ENCODE measurements at places on chromosomes 6 and 20.
A peak's percentile ranks its signal among the peaks of the same experiment; 100 is the strongest.

DNA sequence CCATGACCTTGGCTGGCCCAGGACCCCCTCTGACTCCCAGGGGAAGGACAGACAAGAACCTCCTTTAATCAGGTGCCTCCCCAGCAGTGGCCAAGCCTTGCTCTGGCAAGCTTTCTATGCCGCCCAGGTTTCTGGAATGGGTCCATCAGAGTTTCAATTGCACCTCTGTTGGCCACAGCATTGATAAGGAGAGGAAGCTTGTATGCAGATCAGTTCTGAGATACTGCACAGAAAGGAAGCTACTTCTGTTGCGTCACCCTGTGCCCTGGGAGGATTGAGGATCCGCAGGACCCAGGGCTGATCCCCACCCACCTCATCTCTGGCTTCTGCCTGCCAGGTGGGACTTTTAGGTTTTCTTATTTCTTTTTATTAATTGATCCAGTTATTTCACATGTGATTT, 167.2 kb downstream of the TFAP2C start:
- ATAC-seq, result no peak

- ATAC-seq, result peak; percentile 37
Measured at GRCh38 chr20:32062776-32063170, 10.7 kb downstream of the HCK start.

GRCh38 chr6:12476484-12476883, 186.3 kb downstream of the EDN1 start:
- ATAC-seq, result no peak

- ATAC-seq, result no peak
Measured at GRCh38 chr6:125808060-125808459, 17.3 kb downstream of the NCOA7 start.

DNA sequence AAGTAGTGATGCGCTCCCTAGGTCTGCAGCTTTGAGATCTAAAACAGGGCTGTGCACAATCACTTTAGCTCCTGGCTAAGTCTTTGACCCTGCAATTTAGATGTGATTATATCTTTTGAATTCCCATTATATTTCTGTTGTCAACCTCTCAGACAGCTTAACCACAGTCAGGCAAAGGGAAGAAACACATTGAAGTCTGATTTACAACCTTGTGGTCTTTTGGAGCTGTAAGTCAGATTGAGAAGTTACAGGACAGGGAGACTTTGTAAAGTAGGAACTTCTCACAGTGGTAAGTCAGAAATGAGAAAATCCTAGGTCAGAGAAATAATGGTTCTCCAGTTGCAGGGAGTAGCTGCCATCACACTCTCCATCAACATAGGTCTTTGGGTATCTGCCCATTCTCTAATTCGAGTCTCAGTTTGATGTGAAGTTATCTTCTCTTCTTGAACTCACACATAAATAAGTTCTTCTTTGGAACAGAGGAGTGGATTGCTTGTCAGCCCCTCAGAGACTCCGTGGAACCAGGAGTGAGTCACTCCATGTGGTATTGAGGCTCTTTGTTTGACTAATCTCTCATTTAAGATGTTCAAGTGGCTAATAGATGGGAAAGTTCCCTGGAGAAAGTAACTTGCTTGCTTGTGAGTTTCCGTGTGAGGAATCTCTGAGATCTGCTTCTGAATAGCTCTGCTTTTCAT, 35.0 kb upstream of the SGK1 start:
- ATAC-seq, result no peak

- no peak for ATAC-seq
Measured at GRCh38 chr6:131456565-131456964, 116.5 kb upstream of the ARG1 start.

DNA sequence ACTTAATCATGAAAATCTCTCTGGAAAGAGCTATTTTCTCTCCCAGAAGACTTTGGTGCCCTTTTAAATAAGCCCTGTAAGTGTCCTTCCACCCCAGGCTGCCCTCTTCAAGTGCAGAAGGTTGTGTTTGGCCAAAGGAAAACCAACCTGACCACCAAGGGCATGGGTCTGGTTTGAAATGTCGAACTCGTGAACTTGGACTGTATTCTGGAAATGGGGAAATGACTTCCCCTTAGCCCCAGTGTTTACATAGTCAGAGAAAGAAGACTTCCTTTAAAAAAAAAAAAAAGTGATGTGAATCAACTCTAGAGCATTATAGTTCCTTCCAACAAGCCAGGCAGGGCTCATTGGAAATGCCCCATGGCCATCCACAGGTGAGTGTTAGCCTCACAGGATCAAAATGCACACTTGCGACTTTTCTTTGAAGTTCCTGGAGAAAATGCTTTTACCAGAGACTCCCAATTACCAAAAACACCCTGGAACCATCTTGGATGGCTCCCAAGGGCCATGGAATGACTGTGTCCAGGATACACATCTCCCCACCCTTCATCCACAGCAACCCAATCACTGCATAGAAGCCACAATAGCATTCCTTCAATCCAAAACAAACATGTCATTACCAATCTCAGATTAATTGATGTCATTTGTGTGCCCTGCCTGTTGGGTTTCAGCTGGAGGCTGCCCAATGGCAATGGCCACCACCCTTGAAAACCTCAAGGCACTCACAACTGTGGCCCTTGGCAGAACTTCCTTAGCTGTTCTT, 133.8 kb downstream of the CLIC5 start:
- ATAC-seq, result no peak

- no peak for ATAC-seq
Measured at GRCh38 chr6:875012-875411, 182.1 kb upstream of the EXOC2 start.

DNA sequence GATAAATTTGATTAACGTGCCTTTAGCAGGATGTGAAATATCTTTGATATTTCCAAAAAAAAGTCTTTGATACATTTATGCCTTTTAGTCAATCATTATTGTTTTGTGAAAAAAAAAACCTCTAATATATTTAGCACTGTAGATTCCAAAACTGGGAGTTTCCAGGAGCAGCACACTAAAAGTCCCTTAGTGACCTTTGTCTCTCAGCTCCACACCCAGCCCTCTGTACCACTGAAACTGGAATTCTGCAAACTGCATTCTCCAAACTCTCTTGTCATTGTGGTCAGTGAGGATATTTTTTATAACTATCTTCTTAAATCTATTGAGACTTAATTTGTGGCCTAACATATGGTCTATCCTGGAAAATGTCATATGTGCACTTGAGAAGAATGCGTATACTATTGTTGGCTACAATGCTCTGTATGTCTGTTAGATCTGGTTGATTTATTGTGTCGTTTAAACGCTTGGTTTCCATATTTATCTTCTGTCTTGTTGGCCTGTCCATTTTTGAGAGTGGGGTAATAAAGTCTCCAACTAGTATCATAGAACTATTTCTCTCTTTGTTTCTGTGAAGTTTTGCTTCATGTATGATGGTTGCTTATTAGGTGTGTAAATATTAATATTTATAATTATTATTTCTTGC, 73.2 kb upstream of the CNKSR3 start:
- no peak for ATAC-seq

DNA sequence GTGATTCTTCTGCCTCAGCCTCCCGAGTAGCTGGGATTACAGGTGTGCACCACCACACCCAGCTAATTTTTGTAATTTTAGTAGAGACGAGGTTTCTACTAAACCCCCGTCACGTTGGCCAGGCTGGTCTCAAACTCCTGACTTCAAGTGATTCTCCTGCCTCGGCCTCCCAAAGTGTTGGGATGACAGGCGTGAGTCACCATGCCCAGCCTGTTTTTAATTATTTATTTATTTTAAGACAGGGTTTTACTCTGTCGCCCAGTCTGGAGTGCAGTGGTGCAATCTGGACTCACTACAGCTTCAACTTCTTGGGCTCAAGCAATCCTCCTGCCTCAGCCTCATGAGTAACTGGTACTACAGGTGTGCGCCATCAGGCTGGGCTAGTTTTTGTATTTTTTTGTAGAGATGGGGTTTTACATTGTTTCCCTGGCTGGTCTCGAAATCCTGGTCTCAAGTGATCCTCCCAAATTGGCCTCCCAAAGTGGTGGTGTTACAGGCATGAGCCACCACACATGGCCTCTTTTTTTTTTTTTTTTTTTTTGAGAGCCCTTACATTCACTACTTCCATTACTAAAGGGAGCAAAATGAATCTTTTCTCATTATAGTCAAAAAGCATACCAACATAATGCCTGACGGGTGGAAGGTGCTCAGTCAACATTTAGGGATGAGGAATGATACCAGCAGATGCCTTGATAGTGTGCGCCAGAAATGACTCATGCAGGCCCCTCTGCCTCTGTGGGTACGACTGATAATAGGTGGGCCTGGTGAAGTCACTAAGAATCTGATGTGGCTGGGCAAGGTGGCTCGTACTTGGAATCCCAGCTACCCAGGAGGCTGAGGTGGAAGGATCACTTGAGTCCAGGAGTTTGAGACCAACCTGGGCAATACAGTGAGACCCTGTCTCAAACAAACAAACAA, 17.8 kb upstream of the RALGAPB start:
- ATAC-seq, result no peak

GRCh38 chr6:42197555-42198362, 3.0 kb upstream of the GUCA1B start:
- ATAC-seq, result peak; percentile 14

GRCh38 chr6:87257565-87257964, 64.8 kb upstream of the SMIM8 start:
- no peak for ATAC-seq

DNA sequence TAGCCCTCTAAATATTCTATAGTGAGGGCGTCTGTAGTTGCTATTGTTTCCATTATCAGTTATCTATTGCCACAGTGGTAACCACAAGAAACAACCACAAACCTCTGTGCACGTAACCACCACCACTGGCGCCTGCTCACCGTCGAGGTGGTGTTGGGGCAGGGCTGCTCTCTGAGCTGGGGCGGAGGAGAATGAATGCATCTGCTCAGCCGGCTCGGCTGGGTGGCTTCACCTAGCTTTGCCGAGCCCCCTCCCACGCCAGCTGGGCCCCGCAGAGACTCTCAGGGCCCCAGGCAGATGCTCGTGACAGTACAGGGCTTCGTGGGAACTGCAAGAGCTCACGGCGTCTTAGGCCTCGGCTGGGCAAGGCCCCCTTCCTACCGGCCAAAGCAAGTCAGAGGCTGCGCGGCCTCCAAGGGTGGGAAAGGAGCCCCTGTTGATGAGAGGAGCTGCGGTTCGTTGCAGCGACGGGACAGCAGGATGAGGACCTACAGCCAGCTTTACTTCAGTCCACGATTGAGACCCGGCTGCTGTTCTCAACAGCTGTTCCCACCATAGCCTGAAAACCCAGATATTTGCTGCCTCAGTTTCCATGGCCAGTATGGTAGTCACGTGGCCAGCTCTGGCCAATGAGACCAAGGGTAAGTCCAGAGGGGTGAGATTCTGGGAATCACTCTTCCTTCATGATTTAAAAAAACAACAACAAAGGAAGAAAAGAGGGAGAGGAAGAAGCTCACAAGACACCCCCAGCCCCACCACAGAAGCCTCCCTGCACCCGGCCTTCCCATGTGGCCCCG, 120.2 kb upstream of the AFDN start:
- ATAC-seq, result no peak

DNA sequence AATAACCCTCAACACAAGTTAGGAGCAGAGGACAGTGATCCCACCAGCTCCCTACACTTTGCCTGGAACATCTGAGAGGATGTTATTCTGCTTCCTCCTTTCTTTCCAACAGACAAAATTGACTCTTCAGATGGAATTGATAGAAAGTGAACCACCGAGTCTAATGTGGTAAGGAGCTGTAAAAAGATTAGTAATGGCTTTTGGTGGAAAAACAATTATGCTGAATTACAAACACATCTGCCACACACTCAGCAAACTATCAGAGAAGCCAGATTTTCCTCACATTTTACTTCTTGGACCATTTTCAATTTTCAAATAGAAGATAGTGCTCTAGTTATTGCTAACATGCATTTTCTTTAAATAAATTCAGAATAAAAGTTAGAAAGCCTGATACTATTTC, 171.8 kb upstream of the COL21A1 start:
- ATAC-seq, result no peak

DNA sequence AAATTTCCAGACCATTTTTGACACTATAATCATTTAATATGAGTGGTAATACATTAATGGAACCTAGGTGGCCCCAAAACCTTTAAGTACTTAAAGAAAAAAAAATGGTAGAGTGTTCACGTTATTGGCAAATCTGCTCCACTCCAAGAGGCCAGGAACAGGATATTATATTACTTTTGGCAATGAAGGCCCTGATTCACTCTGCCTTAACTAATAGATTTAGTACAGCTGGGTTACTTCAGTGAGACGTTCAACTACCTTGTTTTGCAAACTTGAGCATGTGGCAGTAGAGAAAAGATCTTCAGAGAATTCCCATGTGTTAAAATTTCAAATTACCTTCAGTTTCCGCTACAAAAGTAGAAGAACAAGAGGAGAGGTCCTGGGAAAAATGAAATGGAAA, 12.8 kb downstream of the ADNP start:
- ATAC-seq, result no peak

- ATAC-seq, result no peak
Measured at GRCh38 chr6:22001396-22002027, 295.3 kb downstream of the PRL start.

- no peak for ATAC-seq
Measured at GRCh38 chr20:61682996-61683681, 382.5 kb downstream of the TAF4 start.

DNA sequence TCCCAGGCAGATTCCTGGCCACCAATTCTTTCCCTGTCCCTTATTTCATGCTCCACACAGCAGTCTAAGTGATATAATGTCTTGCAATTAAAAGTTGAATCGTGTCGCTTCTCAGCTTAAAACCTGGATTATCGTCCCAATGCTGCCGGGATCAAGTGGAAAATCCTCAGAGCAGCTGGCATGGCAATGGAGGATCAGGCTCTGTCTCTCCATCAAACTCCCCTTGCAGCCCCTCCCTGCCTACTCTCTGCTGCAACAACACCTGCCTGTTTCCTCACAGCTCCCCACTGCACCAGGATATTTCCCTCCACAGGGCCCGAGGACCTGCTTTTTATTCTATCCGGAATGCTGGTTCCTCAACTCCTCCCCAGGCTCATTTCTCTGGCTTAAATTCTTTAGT, 277.1 kb downstream of the SYNE1 start:
- ATAC-seq, result no peak

DNA sequence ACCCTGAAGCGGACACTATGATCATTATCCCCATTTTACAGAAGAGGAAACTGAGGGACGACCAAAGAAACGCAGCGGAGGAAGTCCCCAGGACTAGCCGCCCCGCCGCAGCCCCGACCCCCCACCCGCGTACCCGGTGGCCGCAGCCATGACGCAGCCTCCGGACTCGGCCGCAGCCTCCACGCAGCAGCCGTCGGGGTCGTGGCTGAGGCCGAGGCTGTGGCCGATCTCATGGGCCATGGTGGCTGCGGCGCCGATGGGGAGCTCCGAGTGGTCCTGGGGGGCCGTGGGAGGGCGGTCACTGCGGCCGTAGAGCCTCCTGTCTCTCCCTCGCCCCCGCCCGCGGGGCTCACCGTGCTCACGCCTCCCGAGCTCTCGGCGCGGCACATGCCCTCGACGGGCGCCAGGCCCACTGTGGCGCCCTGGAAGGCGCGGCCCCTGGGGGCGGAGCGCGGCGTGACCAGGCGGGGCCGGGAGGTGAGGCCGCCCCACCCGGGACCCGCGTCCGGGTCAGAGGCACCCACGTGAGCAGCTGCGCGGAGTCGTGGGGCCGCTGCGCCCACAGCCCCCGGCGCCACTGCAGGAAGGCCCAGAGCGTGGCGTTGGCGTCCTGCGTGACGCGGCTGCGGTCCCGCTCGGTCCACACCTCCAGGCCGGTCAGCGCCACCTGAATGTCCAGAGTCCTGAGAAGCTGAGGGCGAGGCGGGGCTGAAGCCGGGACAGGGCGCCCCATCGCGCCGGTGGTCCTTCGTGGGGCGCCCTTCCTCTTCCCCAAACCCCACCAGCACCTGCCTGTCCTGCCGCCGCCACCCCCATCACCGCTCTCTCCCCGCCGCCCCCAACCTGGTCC, 8.4 kb downstream of the ADAM33 start:
- no peak for ATAC-seq
